ENCODE measurements at places on chromosomes 16 and 17.

GRCh38 chr16:86664522-86665318, 86.4 kb downstream of the FOXL1 start:
- DNase-seq: no peak

DNA sequence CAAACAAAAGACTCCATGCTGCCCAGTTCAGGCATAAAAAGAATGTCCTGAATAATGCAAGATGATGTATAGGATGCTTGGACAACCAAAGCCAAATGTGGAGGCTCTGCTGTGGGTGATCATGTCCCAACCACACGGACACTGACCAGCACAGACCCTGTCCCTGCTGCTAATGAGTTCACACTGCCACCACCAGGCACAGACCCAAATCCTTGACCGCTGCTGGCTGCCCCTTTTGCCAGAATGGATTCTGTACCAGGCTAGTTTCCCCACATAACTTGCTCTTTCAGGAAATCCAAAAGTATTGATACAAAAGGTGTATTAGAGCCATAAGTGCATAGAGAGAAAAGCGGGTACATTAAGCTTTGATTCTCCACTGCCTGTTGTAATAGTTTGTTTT, 60.9 kb downstream of the XYLT1 start:
- no peak for DNase-seq

DNA sequence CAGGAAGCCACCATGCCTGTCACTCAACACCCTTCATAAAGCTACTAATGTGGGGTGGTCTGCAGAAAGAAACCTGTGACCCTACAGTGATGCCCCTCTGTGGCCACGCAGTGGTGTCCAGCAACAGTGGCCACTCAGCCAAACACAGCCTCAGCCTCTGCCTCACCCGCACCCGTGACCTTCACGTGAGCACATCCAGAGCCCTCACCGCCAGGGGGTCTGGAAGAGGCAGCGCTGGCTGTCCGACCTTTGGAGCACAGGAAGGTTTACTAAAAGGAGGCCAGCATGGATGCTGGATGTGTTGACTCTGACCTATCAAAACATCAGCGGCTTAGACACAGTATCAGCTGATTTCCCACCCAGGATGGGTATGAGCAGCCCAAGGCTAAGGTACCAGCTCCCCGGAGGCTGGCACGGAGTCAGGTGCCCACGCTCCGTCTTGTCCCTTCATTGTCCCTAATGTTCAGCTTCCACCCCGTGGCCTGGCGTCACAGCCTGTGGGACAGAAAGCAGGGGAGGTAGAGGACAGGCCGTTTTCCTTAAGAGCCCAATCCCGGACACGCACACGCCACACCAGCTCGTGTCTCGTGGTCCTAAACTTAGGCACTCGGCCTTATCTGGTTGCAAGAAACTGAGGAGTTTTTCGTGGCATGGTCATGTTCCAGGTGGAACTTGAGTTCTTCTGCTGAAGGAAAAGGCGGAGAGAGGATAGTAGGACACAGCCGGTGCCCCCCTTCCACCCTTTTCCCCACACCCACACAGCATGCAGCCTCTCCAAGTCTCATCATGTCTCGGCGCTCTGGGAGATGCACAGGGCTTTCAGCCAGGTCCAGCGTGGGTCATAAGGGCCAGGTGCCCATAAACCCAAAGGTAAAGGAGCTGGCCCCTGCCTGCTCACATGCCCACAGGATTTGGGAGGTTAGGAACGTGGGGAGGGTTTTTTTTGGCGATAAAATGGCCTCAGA, 49.7 kb upstream of the ENDOV start:
- no peak for DNase-seq

- no peak for DNase-seq
These were observed 10.9 kb upstream of the SREBF1 start for GRCh38 chr17:17847726-17848125.

GRCh38 chr17:5753421-5753820, 169.1 kb upstream of the NLRP1 start:
- DNase-seq: no peak

DNA sequence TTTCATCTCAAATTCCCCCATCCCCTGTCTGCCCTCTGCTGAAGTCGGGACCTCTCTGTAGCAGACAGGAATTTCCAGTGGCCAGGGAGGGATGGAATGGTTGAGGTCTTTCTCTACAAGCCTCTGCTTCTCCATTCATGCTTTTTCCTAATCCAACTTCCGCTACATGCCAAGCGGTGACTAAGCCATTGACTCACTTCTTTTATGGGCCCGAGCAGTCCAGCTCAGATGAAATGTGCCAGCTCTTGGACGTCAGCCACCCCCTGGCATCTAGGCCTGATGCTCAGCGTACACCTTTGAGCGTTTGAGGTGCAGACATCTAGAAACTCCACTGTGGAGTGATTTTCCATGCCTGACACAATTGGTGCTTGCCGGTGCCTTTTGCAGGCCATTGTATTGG, 40.7 kb upstream of the GPR139 start:
- DNase-seq: no peak

DNA sequence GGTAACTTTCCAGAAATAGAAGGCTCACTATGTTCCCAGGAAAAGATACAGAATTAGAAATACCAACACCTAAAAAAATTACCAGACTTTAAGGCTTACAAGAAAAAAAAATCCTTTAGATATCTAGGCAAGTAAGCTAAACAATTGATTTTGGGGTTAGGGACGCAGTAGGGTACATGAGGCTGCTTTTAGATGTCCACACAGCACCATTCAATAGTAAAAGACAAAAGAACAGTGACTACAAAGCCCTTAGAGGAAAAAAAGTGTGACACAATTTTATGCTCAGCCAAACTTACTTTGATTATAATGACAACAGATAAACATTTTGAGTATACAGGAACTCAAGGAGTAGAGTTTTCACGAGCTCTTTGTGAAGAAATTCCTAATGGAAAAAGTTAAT, 29.9 kb downstream of the METTL16 start:
- DNase-seq: no peak

DNA sequence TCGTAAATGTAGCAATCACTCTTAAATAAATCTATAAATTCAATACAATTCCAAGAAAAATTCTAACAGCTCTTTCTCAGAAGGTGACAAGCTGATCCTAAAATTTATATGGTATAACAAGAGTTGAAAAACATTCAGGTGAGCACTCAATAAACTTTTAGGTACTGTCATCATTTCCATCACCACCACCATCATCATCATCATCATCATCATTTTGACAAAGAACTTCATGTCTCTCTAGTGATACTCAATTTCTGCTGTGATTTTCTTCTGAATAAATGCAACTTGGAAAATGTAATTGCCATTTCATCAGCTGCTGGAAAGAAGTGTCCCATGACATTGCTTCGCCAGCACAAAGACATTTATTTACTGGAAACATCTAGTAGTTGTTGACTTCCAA, 222.9 kb upstream of the IRX5 start:
- no peak for DNase-seq

GRCh38 chr16:48413272-48413671, 28.1 kb upstream of the SIAH1 start:
- no peak for DNase-seq

DNA sequence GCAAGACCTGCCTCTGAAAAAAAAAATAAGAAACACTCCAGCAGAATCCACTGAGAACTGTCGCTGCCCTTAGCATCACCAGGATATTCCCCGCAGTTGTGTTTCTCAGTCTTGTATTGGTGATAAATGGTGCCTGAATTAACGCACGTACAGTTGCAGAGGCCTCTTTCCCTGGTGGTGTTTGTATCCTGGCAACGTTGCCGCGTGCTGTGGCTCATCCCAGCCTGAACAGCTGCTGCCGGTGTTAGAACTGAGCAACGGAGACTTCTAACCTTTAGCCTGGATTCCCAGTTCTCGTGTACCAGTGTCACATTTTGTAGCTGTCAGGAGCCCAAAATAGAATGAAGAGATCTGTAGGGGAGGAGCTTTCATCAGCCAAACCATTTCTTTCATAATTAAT, 4.8 kb downstream of the MLYCD start:
- no peak for DNase-seq

- DNase-seq: no peak
These were observed 4.4 kb downstream of the SCPEP1 start for GRCh38 chr17:56982312-56982711.

- DNase-seq: no peak
These were observed 258.4 kb upstream of the CACNG5 start for GRCh38 chr17:66576473-66576872.

DNA sequence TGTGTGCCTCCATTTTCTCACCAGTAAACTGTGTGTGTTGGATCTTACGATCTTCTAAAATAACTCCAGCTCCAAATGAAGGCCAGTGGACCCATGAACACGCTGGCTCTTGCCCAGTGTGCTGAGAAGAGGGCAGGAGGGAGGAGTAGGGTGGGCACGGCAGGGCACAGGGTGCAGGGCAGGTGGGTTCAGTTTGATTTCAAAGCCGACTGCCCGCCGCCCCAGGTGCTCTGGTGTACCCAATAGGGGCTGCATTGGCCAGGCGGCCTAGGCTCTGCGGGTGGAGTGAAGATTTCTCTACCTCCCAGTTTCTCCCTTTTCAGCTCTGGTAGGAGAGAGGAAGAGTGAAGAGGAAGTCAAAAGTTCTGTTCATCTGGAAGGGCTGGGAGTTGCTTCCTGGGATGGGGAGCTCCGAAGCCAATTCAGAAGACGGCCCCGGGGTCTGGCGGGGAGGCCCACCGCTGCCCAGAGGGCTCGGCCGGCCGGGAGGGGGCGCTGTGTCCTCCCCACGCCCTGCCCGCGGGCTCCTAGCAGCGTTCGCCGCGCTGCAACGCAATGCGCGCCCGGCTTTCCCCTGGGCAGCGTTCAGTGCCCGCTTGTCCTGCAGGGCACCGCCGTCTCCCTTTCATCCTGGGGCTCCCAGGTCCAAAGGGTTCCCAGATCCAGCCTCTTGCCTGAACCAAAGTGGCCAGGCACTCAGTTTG, 1.1 kb upstream of the CRHR1 start:
- DNase-seq: peak; percentile 10

DNA sequence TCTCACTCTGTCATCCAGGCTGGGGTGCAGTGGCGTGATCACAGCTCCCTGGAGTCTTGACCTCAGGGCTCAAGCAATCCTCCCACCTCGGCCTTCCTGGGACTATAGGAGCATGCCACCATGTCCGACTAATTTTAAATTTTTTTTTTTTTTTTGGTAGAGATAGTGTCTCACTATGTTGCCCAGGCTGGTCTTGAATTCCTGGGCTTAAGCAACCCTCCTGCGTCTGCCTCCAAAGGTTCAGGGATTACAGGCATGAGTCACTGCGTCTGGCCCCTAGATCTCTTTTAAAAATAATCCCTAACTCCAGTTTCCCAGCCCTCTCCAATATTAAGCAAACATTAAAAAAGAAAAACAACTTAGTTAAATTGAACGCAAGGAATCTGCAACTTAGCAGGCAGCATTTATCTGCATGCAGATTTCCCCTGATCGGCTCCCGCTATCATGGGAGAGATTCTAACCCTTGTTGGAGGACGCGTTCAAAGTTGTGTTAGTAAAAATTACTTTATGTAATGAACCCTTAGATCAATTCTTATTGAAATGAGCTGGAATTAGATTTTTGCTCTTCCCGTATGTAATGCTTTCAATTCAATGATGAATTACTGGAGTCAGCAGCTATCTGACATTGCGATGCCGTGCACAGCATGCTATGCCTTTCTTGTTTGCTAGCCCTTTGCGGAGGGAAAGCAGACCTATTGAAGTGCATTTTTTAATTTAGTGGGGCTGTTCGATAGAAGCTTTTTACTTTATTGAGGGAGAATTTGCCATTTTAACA, 171.7 kb downstream of the HAPSTR1 start:
- DNase-seq: no peak

DNA sequence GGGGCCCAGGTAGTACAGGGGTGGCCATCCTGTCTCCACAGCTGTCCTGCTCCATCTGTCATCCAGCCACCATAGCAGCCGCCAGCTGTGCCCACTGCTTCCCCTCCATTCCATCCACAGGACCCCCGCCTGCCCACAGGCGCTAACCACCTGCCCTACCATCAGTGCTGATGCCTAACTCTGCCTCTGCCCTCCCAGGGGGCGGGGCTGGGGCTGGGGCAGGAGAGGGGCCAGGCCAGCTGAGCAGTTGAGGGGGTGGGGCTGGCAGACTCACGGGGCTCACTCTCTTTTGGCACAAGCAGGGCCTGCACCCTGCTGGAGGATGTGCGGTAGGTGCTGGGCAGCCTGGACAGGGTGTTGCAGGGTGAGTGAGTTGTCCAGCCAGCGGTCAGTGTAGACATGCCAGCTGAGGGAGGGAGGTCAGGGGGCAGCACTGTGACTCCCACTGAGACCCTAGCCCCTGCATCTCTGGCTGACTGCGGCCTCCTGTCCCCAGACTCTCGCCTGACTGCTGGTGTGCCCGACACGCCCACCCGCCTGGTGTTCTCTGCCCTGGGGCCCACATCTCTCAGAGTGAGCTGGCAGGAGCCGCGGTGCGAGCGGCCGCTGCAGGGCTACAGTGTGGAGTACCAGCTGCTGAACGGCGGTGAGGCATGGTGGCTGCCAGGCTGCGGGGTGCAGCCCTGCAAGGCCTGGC, 9.6 kb downstream of the GALK1 start:
- DNase-seq: peak; percentile 32

DNA sequence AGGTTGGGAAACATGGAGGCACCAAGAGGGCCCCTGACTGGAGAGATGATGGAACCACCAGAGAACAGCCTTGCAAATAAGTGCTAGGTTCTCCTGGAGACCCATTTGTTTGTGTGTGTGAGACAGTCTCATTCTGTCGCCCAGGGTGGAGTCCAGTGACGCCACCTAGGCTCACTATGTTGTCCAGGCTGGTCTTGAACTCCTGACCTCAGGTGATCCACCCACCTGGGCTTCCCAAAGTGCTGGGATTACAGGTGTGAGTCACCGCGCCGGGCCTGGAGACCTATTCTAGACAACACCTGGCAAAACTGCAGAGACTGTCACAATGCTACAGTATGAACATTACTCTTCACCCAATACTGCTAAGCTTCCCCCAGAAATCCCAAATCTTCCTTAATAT, 1.5 kb downstream of the NPLOC4 start:
- no peak for DNase-seq

DNA sequence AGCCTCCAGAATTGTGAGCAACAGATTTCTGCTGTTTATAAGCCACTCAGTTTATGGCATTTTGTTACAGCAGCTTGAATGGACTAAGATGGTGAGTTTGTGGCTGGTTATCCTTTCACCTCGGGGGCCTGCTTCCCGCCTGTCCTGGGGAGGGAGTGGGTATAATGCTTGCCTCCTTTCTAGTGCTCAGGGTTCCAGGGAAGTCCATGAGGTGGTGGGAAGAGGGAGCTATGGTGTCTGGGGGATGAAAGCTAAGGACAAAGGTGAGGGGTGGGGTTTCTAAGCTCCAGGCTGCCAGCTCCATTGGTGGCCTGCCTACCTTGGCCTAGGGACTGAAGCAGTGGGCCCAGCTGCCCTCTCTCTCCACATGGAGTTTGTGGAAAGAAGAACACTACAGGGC, 50.2 kb upstream of the SDK2 start:
- no peak for DNase-seq
